Gastroesophageal sphincter (tissue), 4 donors: ENCODE measurements at places on chromosomes 12 and 14.

GRCh38 chr12:31215518-31216232, 110.3 kb downstream of the SINHCAF start:
- ATAC-seq: no peak

- no peak for ATAC-seq
These were observed 78.5 kb downstream of the VCPKMT start for GRCh38 chr14:50037852-50038251.

DNA sequence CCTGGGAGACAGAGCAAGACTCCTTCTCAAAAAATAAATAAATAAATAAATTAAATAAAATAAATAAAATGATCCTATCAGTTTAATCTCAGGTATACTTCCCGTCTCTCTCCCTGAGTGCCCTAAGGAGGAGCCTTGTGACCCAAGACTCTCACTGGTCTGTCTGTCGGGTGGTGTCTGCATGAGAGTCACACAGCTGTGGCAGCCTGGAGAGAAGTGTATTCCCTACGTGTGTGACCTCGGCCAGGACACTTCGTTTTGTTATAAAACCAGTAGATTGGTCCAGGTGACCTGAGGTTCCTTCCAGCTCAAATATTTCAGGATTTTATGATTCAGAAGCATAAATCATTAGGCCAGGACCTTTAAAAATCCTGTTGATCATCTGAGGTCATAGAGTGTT, 4.8 kb downstream of the SYNE3 start:
- no peak for ATAC-seq

DNA sequence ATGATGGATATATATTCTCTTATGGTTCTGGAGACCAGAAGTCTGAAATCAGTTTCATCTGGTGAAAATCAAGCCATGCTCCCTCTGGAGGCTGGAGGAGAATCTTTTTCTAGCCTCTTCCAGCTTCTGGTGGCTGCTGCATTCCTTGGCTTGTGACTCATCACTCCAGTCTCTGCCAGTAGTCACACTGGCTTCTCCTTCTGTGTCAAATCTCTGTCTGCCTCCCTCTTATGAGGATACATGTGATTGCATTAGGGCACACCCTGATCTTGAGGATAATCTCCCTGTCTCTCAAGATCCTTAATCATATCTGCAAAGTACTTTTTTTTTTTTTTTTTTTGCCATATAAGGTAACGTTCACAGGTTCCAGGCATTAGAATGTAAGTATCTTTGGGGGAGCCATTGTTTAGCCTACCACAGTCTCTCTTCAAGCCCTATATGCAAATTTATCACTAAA, 17.7 kb downstream of the DNAL1 start:
- peak; percentile 91 for ATAC-seq
